IgD-negative memory B cell (primary cell): ENCODE measurements at places on chromosomes 12 and 14. TPM values are rescaled to one million over a fixed set of nuclear protein-coding genes. Genes with fewer than 3 reads are reported as not detected.

The PPP1R13B gene
- polyA plus RNA-seq: 1.8 TPM

The PPP1R36 gene
- polyA plus RNA-seq: not detected

The OR6C65 gene
- polyA plus RNA-seq: not detected

The RDH12 gene
- polyA plus RNA-seq: 0.11 TPM

The NTS gene
- polyA plus RNA-seq: not detected

The BCL11B gene
- 0.38 TPM for polyA plus RNA-seq

The PTHLH gene
- not detected for polyA plus RNA-seq

The C12orf50 gene
- polyA plus RNA-seq: not detected

The CLEC1B gene
- polyA plus RNA-seq: not detected

The SLC25A21 gene
- polyA plus RNA-seq: not detected

The ADGRD1 gene
- 0.50 TPM for polyA plus RNA-seq

The ABCC9 gene
- polyA plus RNA-seq: not detected

The BCL2L14 gene
- not detected for polyA plus RNA-seq

The PROX2 gene
- polyA plus RNA-seq: not detected

The ZNF385A gene
- 4.2 TPM for polyA plus RNA-seq

The CD4 gene
- 6.6 TPM for polyA plus RNA-seq

The MIS18BP1 gene
- polyA plus RNA-seq: 95.3 TPM

The FGF6 gene
- not detected for polyA plus RNA-seq

The ACTR10 gene
- polyA plus RNA-seq: 49.9 TPM

The NABP2 gene
- polyA plus RNA-seq: 6.5 TPM

The SYNDIG1L gene
- not detected for polyA plus RNA-seq

The SOAT2 gene
- polyA plus RNA-seq: not detected

The ENDOU gene
- not detected for polyA plus RNA-seq

The PCNX1 gene
- polyA plus RNA-seq: 5.6 TPM

The SLC35E3 gene
- 15.2 TPM for polyA plus RNA-seq

The MYO1H gene
- not detected for polyA plus RNA-seq

The LMNTD1 gene
- polyA plus RNA-seq: not detected

The RPGRIP1 gene
- polyA plus RNA-seq: 0.14 TPM

The KRT73 gene
- not detected for polyA plus RNA-seq
